GM12878 (cell line): ENCODE measurements at places on chromosomes 3 and 15. TPM values are rescaled to one million over a fixed set of nuclear protein-coding genes. Genes with fewer than 3 reads are reported as not detected.

- H3K4me3 ChIP-seq = no peak overlapping the region
- H3K27ac ChIP-seq = no peak overlapping the region
- H3K27me3 ChIP-seq = peaks cover 5% of the 10 kb centered on the region; the same call in 1 of the 2 replicates
- H3K4me1 ChIP-seq = no peaks in the 10 kb centered on the region
- no peaks in the 10 kb centered on the region for H3K36me3 ChIP-seq
Measured at GRCh38 chr15:83582381-83582780, 71.5 kb upstream of the ADAMTSL3 start.

DNA sequence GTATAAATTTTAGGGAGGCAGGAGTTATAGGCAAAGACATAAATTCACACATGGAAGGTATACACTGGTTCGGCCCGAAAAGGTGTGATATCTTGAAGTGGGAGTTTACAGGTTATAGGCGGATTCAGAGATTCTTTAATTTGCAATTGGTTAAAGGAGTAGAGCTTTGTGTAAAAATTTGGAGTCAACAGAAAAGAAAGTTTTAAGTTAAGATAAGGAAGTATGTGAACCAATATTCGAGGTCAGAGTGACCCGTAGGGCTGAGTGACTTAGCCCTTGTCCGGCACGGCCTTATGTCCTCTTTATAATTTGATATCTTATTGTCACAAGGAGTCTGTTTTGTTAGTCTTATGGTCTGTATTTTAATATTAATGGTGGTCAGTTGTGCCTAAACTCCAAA lies 10.6 kb upstream of the THSD4 start:
- H3K4me3 ChIP-seq = no peak overlapping the region
- H3K4me1 ChIP-seq = peaks cover 5% of the 10 kb centered on the region; the same call in 1 of the 2 replicates
- no peaks in the 10 kb centered on the region for H3K36me3 ChIP-seq
- no peak overlapping the region for H3K27ac ChIP-seq

DNA sequence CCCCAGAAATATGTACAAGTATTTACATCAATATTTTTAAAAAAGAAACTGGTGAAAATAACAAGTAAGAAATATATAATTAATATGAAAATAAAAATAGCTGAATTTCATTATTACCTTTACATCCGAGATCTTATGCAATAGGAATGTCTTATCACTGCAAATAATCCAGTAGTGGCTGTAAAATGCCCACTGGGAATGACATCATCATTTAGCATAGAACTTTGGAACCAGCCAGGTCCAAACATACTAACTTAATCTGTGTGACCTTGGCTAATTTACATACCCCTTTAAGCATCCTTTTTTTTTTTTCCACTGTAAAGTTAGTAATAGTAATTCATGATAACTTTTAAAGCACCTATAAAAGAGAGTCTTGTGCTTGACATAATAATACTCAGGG lies 611.7 kb downstream of the ZIC1 start:
- no peak overlapping the region for H3K27ac ChIP-seq
- no peaks in the 10 kb centered on the region for H3K36me3 ChIP-seq
- no peak for DNase-seq
- H3K27me3 ChIP-seq = no peaks in the 10 kb centered on the region

GRCh38 chr3:2110597-2111117 lies 12.0 kb downstream of the CNTN4 start:
- no peak overlapping the region for H3K27ac ChIP-seq
- no peak overlapping the region for H3K4me3 ChIP-seq
- no peaks in the 10 kb centered on the region for H3K27me3 ChIP-seq
- no peaks in the 10 kb centered on the region for H3K36me3 ChIP-seq
- H3K4me1 ChIP-seq = no peaks in the 10 kb centered on the region
- DNase-seq = no peak

The KBTBD8 gene
- polyA plus RNA-seq = 11.9 and 14.7 TPM in 2 replicates

The PLOD2 gene
- polyA plus RNA-seq = 0.10 and 0.25 TPM in 2 replicates

The CAMK1 gene
- 1.1 and 2.1 TPM in 2 replicates for polyA plus RNA-seq
